ENCODE measurements at places on chromosomes 2 and 18.

- DNase-seq, result no peak
Measured at GRCh38 chr2:47893771-47894170, 12.5 kb downstream of the FBXO11 start.

DNA sequence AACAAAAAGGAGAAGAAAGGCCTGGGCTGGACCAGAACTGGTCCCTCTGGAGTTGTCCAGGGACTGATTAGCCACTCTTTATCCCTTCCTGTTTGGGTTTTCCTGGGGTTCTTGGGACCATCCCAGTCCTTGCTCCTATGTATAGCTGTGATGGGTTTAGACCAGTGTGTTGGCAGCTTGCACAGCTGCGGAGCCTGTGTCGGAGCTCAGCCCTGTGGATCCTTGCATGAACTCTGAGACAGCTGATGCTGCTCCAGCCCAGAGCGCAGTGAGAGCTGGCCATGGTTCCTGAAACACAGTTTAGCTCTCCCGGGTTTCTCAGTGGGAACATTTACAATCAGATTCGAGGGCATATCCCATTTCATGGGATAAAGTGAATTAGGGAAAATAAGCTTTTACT lies 16.9 kb downstream of the IMPA2 start:
- DNase-seq, result no peak

GRCh38 chr2:133504566-133505505 lies 63.4 kb downstream of the NCKAP5 start:
- DNase-seq, result peak; percentile 8

- no peak for DNase-seq
Measured at GRCh38 chr18:43825768-43826167, 548.5 kb upstream of the SYT4 start.

DNA sequence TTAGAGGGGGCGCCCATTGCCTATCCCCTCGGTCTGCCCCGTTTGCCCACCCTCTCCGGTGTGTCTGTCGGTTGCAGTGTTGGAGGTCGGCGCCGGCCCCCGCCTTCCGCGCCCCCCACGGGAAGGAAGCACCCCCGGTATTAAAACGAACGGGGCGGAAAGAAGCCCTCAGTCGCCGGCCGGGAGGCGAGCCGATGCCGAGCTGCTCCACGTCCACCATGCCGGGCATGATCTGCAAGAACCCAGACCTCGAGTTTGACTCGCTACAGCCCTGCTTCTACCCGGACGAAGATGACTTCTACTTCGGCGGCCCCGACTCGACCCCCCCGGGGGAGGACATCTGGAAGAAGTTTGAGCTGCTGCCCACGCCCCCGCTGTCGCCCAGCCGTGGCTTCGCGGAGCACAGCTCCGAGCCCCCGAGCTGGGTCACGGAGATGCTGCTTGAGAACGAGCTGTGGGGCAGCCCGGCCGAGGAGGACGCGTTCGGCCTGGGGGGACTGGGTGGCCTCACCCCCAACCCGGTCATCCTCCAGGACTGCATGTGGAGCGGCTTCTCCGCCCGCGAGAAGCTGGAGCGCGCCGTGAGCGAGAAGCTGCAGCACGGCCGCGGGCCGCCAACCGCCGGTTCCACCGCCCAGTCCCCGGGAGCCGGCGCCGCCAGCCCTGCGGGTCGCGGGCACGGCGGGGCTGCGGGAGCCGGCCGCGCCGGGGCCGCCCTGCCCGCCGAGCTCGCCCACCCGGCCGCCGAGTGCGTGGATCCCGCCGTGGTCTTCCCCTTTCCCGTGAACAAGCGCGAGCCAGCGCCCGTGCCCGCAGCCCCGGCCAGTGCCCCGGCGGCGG lies 1.7 kb downstream of the MYCN start:
- DNase-seq, result no peak

GRCh38 chr2:36165132-36165531 lies 190.4 kb upstream of the CRIM1 start:
- DNase-seq, result no peak

GRCh38 chr18:55319459-55320193 lies 268.4 kb downstream of the TCF4 start:
- no peak for DNase-seq

DNA sequence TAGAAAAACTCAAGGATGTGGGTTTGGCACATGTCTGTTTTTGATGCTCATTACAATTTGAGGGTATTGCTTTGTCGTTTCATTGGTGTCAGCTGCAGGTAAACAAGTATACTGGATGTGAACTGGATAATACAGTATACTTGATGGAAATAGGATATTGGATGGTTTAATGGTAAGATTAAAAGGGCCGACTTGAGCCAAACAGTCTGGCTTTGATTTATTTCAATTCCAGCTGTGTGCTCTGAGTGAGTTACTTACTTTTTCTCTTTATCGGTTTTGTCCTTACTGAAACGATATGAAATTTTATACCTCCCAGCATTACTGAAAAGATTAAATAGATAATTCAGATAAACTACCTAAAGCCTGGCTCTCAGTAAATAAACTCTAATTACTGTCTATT lies 227.6 kb downstream of the ASXL3 start:
- DNase-seq, result no peak

- DNase-seq, result peak; percentile 11
Measured at GRCh38 chr2:162795312-162795711, 43.3 kb downstream of the KCNH7 start.

DNA sequence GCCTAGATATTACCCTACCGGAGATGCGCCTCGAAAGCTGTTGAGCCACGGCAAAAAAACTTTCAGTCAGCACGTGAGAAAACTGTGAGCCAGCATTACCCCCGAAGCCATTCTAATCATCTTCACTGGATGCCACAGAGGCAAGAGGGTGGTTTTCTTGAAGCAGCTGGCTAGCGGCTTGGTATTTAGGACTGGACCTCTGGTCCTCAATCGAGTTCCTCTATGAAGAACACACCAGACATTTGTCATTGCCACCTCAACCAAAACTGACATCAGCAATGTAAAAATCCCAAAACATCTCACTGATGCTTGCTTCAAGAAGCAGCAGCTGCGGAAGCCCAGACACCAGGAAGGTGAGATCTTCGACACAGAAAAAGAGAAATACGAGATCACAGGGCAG lies 52.8 kb upstream of the SLC66A3 start:
- no peak for DNase-seq

DNA sequence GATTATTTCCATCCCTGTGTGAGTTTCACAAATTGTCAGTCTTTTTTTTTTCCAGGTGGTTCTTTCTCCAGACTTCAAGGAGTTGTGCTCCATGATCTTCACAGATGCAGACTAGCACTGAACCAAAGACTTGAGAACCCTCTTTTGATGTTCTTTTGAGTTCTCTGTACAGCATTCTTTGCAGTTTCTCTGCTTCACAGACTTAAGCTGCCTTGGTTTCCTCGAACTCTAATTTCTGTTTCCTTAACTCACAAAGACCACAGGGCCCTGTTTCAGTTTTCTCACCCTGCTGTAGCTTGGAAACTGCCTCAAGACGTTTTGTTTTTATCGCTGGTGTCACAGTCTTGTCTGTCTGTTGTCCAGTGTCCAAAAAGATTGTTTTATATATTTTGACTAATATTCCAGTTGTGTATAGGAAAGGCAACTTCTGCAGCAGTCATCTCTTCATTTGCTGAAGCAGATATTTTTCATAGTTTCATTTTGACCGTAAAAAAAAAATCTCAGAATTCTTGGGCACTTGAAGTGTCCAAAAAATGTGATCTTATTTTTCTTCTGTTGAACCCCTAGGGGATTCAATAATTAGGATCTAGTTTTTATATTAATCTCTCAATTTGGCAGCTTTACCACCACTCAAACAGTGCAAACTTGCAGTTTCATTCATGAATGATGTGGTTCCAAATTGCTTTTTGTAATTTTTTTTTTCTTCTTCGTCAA lies 97.0 kb upstream of the MC4R start:
- no peak for DNase-seq

DNA sequence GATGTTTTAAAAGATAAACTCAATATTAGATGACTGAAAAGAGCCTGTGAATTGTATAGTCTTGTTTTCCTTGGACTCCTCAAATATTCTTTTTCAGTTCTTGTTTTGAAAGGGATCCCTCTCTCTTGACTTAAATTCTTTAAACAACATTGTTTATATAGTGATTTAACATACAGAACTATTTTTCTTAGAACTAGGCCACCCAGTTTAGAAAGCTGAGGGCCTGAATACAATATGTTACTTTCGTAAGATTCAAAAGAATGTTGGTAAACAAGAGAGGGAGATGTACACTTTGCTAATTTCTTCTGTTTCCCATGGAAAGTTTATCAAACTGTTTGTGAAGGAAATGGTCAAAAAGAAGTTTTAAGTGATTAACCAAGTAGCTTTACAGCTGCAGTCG lies 5.5 kb upstream of the TSPYL6 start:
- DNase-seq, result no peak

- no peak for DNase-seq
Measured at GRCh38 chr18:44514106-44514505, 166.6 kb upstream of the SETBP1 start.

DNA sequence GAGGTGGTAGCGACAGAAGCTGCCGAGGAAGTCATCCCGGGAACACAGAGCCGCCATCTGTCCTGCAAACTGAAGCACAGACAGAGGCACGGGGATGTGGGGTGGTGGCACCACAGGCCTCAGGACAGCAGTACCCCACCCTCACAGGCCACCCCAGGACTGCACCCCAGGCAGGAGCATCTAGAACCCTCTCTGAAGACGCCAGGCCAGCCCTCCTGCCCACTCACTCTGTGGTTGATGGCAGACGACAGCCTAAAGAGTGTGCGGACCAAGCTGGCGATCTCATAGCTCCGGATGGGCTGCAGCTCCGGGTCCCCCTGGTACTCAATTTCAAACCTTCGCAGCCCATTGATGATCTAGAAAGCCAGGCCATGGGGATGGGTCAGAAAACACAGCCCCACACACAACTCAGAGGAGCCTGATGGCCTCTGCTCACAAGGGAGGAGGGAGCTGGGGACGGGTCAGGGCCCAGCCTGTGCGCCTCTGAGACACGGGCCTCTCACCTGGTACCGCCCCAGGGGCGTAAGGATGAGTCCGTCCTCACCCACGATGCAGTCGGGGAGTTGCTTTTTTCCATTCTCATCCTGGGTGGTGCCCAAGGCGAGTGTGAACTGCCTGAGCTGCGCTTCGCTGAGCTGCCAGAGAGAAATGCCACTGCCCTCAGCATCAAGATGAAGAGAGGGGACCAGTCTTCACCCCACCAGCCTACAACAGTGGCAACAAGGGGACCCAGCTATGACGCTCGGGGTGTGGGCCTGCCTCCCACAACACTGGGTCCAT lies 8.1 kb upstream of the CCDC74B start:
- DNase-seq, result no peak

DNA sequence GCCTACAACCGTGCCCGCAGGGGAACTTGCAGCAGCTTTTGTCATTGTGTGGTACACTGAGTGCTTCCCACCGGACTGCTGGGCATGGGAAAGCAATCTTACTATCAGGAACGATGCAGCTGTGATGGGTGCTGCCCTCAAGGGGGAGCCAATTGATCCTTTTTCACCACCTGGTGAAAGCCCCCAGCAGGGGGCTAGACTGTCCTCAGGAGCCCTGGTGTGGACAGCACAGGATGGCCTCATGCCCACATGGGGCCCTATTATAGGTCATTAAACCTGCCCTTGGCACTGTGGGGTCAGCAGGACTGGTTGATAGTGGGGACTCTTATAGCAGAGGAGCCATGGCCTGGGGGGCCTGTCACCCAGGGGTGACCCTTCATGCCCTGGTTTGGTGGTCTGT lies 172.2 kb downstream of the GLI2 start:
- peak; percentile 24 for DNase-seq

GRCh38 chr2:190443778-190444481 lies 35.8 kb downstream of the MFSD6 start:
- DNase-seq, result no peak

GRCh38 chr2:51304311-51304710 lies 272.4 kb upstream of the NRXN1 start:
- DNase-seq, result no peak

DNA sequence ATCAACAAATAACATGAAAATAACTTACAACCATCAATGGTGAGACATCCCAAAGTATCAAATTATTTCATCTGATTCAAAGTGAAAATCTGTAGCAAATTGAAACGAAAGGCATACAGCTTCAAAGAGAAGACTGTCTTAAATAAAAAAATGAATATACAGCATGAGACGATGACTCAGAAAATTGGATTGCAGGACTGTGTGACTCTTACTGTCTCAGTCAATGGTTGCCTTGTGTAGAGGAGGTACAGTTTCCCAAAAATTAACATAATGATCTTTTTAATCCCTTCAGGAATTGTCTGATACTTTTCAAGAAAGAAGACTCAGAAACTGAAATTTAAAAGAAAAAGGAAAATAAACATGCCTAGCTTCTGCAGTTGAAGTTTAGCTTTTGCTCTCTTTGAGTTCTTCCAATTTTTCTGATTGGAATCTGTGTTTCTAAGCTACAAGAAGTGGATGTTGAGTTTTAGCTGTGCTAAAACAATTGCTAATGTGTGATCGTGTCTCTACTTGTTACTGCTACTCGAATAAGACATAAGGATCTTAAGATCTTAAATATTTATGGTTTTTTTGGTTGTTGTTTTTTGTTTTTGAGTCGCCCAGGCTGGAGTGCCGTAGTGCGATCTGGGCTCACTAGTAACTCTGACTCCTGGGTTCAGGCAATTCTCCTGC lies 41.1 kb upstream of the EPB41L3 start:
- DNase-seq, result peak; percentile 46

DNA sequence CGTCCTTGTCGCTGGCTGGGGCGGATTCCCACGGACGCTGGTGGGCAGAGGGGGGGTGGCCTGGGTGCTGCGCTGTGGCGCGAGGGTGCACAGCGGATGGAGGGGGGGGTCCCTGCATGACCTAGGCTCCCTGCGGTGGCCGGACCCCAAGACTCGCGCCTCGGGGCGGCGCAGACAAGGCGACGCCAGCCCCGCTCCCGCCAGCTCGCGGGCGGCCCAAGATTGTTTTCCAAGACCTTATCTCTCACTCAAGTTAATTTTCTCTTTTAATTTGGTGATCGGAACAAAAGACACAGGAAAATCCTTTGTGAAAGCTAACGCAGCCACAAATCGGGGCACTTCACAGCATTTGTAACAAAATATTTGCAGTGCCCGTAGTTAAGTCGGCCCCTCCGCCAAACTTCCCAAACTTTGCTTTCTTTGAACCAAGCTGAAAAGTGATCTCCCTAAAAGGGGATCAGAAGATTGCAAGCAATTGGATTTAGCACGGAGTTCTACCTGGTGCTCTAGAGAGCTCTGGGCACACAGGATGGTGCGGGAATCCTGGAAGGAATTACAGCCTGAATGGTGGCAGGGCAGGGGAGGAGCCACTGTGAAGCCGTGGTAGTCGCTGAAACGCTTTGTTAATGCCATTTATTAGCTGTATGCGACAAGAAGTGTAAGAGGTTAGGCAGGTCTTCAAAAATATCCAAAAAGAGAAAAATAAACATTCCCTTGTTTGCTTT lies 4.8 kb upstream of the ID2 start:
- no peak for DNase-seq

Measured in ACHN (cell line).